NB4 (cell line): ENCODE measurements at places on chromosomes 5 and 9.
A peak's percentile ranks its signal among the peaks of the same experiment; 100 is the strongest.

DNA sequence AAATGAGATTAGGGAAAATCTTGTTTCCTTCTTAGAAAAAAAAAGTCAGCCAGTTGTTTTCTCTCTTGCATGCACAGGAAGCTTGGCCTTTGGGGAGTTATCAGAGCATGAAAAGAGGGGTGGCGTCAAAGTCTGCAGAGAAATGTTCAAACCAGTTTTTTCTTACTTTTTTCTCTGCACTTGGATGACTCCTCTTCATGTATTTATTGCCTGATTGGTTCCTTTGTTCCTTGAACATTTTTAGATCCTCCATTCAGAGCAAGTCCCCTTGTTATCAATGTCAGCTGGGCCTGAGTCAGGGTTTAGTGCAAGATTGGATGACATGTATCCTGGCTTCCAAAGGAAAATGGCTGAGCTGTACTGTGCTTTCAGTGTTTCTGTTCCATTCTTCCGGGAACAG, 392.6 kb upstream of the BRINP1 start:
- DNase-seq = no peak

GRCh38 chr9:922171-922570, 54.3 kb upstream of the DMRT3 start:
- no peak for DNase-seq

- peak; percentile 23 for DNase-seq
Measured at GRCh38 chr5:53994148-53994547, 316.2 kb downstream of the ARL15 start.

DNA sequence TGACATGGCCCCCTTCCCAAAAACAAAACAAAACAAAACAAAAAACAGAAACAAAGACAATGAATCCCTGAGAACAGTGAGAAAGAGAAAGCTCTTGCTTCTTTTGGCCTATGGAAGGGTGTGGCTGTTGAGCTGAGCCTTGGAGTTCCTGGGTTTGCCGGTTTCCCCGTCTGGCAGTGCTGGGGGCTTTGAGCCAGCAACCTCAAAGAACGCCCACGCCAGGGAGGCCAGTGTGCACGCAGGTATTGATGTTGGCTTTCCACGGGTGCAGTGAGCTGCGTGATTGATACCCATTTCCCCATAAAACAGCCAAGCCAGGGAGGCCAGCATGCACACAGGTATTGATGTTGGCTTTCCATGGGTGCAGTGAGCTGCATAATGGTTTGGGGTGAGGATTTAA, 8.3 kb upstream of the LCN1 start:
- DNase-seq = no peak

GRCh38 chr5:142978252-142978651, 208.1 kb downstream of the ARHGAP26 start:
- no peak for DNase-seq

DNA sequence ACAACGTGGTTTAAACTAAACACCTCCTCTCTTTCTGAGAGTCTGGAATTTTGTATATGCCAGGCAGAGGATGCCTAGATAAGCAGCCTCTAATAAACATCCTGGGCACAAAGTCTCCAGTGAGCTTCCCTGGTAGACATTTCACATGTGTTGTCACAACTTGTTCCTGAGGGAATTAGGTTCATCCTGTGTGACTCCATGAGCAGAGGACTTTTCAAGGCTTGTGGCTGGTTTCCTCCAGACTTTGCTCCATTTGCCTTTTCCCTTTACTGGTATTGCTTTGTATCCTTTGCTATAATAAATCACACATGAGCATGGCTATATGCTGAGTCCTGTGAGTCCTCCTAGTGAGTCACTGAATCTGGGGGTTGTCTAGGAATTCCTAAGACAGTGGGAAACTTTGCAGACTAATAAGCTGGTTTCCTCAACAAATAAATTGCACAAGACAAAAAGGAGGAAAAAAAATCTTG, 77.4 kb downstream of the NR2F1-AS1 start:
- DNase-seq = no peak

GRCh38 chr5:160361624-160362228, 8.7 kb downstream of the C1QTNF2 start:
- no peak for DNase-seq

- peak; percentile 90 for DNase-seq
Measured at GRCh38 chr5:119343766-119344165, 12.1 kb upstream of the TNFAIP8 start.

DNA sequence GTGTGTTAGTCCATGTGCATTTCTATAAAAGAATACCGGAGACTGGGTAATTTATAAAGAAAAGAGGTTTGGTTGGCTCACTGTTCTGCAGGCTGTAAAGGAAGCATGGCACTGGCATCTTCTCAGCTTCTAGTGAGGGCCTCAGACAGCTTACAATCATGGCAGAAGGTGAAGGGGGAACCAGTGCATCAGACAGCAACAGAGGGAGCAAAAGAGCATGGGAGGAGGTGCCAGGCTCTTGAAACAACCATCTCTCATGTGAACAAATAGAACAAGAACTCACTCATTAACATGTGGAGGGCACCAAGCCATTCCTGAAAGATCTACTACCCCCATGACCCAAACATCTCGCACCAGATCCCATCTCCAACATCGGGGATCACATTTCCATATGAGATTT, 89.2 kb upstream of the IL33 start:
- DNase-seq = peak; percentile 19

- DNase-seq = peak; percentile 24
Measured at GRCh38 chr9:8186560-8186959, 387.0 kb upstream of the DMAC1 start.

GRCh38 chr9:80538976-80539375, 967.2 kb downstream of the TLE4 start:
- no peak for DNase-seq

DNA sequence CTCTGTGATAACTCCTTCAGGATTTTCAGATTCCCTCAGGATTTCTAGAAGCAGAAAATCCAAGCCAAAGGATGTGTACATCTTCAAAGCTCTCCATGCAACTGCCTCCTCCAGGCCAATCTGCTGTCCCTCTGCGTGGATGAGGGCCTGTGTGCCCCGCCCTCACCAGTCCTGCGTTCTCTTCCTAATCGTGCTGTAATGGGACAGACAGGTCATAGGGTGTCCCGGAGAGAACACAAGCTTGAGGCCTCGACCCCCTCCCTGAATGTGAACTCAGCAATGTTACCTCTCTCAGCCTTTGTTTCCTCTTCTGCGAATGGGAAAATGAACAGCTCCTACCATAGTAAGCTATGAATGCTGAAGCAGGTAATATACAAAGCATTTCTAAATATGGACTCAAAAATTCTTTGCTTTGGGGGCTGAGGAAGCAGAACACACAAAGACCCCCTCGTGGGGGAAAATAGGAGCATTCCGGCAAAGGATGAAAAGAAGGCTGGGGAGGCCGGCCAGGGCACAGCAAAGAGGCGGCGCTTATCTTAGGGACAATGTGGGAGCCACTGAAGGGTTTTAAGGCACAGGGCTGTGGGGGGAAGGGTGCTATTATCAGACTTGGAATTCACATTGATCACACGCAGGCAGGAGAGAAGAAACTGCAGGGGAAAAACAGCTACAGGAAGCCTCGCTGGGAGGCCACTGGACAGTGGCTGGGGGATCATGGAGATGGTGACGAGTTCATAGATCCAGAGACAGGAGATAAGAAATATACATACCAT, 57.2 kb upstream of the FBXW11 start:
- DNase-seq = no peak

DNA sequence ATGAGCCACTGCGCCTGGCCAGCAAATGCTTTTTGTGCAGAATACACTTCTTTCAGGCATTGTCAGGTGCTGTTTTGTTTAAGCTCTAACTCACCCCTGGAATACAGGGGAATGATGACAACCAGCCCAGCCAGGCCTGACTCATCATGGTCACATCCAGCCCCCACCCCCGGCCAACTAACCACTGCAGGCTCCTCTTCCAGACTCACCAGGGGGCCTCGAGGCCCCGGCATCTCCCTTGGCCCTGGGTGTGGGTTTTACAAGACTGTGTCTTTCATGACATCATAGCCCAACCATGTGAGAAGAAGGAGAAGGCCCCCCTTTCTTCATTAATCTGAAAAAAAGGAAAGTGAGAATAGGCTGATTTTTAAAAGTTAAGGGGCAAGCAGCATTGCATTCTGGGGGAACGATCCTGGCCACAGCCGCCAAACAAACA, 35.5 kb downstream of the OLFML2A start:
- DNase-seq = peak; percentile 96

DNA sequence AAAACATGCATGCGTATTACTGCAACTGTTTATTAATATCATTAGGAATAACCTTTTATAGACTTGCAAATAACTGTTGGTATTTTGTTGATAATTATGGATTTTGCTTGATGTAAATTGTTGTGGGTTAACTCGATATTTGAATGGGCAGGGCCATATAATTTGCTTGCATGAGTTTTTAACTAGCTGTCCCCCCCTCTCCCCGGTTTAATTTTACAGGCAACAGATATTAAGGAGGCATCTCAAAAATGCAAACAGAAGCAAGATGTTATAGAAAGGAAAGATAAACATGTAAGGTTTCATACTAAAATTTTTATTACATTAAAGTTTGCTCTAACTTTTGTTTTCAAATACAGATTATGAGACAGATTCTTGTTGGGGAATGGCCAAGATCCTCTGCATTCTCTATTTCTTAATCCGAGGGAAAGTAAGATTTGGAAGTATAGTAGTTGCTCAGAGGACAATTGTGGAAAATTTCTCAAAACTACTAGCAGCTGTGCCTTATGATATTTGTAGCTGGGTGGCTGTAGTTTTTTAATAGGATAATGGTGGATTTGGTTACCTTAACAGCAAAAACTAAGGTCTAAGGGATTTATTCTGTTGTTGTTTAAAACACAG, 27.3 kb downstream of the SMC5 start:
- DNase-seq = no peak

GRCh38 chr5:64923151-64923685, 154.5 kb downstream of the CWC27 start:
- DNase-seq = peak; percentile 16

- DNase-seq = no peak
Measured at GRCh38 chr9:103837940-103838339, 256.2 kb upstream of the SMC2 start.

DNA sequence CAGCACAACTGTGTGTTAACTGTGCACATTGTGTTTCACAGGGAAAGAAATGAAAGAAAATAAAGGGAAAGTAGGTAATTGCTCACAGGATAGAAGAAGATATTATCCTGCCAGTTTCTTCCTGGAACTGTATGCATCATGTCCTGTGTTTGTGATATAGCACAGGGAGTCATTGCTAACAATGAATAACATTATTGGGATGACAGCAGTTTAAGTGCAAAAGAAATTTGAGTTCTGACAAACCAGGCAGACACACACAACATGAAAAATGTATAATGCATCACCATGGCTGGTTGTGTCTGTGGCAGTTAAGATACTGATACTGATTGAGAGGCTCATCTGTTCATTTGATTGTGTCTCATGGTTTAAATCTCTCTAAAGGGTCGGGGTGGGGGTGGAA, 145.4 kb downstream of the SPATA31D1 start:
- no peak for DNase-seq

DNA sequence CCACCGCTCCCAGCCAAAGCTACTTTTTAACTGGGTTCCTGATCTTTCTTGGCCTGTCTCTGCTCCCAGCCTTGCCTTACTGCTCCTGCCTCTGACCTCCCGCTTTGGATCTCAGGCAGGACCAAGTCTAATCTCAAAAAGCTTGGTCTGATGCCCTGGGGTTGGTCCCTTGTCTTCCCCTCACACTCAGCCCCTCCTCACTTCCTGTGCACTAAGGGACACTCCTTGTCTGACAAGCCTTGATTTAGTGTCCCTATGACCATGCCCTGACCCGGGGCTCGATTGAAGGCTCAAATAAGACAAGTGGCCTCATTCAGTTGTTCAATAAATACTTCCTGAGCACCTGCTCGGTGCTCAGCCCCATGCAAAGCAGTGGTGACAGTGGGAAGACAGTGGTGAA, 3.7 kb upstream of the GTF3C5 start:
- no peak for DNase-seq
